ENCODE measurements at places on chromosomes 11 and 22.

GRCh38 chr11:69353696-69354544, 60.0 kb downstream of the MYEOV start:
- DNase-seq, result no peak

- DNase-seq, result no peak
These were observed 48.7 kb downstream of the TBC1D22A start for GRCh38 chr22:46810856-46811786.

DNA sequence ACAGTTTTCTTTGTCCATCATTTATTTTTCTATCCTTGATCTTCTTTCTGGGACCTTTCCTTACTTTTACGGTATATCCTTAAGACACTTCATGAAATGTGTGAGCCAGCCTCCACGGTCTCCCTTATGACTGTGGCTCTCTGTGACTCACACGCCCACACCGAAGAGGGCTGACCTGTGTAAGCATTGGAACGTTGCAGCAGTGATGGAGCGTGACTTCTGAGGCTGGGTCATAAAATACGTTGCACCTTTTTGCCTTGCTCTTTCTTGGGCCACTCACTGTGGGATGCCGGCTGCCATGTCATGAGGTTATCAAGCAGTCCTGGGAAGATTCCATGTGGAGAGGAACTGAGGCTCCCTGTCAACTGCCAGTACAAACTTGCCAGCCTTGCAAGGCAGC, 96.3 kb upstream of the RAB1B start:
- DNase-seq, result no peak

DNA sequence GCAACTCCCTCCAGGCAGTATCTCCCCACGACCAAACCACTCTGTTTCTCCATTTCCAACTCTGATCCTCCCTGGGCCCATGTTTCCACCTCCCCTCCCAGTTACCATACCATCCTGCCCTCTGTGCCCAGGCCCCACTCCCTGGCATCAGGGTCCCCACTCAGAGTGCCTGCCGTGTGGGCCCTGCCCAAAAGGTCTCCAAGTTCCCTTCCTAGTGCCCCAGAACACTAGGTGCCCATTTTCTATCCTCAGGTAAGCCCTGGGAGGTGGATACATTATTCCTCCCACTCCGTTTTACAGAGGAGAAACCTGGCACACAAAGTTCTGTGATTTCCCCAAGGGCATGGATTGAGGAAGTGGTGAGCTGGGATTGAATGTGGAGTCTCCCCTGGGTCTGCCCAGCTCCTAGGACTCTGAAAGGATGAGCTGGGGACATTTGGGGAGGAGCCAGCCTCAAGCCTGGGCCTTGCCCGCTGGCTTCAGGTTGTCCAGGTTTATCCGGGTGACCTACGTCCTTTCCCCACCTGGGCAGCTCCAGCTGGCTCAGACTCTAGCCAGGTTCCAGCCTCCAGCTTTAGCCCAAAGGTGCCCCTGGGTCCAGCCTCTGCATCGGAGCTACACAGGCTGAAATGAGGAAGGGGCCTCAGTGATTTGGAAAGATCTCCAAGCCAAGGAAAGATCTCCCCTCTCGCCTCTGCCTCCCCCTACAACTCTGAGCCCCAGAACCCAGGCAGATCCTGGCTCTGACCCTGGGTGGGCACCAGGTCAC, 2.2 kb upstream of the GSTT4 start:
- DNase-seq, result no peak

DNA sequence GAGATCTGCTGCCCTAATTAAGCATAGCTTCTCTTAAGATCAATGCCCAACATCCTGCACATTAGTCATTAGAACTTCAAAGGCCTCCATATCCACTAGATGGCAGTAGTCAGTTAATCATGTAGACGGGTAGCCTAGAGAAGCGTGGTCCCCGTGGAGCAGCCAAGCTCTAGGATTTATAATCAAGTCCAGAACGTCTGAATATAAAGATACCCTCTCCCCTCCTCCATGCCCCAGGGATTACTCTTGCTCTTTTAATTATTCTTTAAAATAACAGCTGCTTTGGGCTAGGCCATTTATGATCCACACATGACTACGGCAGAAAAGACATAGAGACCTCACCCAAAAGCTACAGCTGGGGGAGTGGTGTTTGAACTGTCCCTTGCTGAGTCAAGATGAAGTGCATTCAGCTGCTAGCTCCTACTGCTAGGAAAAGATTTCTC, 327.6 kb upstream of the PLET1 start:
- DNase-seq, result peak; percentile 15

DNA sequence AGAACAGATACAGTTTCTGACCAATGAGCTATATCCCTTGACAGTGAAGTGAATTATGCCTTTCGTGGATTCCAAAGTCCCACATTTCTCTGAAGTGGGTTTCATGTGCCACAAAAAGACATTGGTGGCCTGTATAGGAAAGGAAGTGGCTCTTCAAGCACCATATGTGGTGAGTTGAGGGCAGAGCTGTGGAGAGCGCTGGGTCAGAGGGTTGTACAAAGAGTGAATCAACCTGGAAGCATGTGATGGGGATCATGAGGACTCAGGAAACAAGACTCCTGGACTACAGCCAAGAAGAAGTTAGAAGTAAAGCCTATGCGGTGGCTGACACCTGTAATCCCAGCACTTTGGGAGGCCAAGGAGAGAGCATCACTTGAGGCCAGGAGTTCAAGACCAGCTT, 579 bp upstream of the SLC5A4 start:
- no peak for DNase-seq

DNA sequence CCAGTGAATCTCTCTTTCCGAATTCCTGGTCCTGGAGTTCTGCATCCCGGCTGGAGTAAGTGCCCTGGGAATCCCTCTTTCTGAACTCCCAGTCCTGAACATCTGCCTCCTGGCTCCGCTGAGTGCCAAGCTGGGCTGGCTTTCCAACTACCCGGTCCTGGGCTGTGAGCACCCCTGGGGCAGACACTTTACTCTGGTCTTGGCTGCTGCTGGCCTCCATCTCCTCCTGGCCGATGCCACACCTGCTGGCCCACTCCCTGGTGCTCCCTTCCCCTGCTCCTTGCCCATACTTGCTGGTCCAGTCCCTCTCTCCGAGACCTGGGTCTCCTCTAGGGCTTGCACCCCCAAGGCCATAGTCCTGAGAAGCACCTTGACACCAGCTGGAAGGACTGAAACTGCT, 14.7 kb downstream of the TNKS1BP1 start:
- DNase-seq, result no peak

GRCh38 chr11:45614196-45614828, 51.1 kb downstream of the CHST1 start:
- DNase-seq, result no peak

- no peak for DNase-seq
These were observed 73.2 kb upstream of the TCF20 start for GRCh38 chr22:42343531-42344081.

GRCh38 chr11:121467471-121467870, 14.7 kb upstream of the SORL1-AS1 start:
- no peak for DNase-seq

DNA sequence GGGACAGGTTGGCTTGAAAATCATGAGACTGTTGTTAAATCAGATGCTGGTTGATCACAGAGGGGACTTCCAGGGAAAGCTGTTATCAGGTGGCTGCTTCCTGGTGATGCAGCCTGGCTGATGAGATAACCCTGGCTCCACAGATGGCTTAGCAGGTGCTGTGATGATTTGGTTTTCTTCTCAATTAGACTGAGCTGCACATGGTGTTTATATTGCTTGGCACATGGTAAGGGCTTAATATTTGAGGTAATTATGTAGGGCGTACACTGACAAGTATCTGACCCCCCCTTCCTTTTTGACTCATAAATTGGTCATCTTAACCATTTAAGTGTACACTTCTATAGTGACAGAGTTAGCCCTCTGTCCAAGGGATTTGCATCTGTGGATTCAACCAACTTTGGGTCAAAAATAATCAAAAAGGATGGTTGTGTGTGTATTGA, 7.0 kb downstream of the RPS3 start:
- DNase-seq, result no peak

- DNase-seq, result no peak
These were observed 4.7 kb upstream of the TTC36 start for GRCh38 chr11:118522571-118523072.

- no peak for DNase-seq
These were observed 30.4 kb downstream of the USH1C start for GRCh38 chr11:17513853-17514252.

- DNase-seq, result peak; percentile 81
These were observed 5.5 kb upstream of the SHISA8 start for GRCh38 chr22:41920271-41920976.

DNA sequence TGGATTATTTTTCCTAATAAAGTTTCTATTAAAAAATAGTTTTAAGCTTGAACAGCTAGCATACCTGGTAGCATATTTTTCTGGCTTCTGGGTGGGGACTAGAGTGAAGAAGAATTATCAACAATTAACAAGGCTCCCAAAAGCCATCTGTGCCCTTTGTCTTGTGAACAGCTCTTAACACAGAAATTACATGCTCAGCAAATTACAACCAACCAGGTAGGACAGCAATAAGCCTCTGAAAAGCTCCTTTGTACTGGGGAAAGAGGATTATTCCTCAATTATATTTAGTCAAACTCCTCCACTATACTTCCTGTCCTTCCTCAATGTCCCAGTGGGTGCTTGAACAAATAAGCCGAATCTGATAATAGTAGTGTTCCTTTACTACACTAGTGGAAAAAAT, 162.8 kb downstream of the RAB38 start:
- DNase-seq, result no peak

DNA sequence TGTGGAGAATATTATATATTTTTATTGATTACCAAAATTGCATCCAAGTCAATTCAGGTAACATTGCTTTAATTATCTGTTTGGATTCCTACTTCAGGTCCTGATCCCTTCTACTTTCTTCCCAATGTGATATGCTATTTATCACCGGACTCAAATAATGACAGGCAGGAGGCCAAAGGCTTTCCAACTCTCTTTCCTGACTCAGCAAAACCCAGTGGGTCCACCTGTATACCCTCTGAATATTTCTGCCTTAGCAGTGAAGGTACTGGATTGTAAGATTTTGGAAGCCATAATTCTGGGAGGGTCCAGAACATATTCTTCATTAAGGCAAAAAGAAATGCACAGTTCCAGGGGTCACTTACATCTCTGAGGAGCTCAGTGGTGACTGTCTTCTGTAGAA, 260.2 kb upstream of the UBASH3B start:
- no peak for DNase-seq

DNA sequence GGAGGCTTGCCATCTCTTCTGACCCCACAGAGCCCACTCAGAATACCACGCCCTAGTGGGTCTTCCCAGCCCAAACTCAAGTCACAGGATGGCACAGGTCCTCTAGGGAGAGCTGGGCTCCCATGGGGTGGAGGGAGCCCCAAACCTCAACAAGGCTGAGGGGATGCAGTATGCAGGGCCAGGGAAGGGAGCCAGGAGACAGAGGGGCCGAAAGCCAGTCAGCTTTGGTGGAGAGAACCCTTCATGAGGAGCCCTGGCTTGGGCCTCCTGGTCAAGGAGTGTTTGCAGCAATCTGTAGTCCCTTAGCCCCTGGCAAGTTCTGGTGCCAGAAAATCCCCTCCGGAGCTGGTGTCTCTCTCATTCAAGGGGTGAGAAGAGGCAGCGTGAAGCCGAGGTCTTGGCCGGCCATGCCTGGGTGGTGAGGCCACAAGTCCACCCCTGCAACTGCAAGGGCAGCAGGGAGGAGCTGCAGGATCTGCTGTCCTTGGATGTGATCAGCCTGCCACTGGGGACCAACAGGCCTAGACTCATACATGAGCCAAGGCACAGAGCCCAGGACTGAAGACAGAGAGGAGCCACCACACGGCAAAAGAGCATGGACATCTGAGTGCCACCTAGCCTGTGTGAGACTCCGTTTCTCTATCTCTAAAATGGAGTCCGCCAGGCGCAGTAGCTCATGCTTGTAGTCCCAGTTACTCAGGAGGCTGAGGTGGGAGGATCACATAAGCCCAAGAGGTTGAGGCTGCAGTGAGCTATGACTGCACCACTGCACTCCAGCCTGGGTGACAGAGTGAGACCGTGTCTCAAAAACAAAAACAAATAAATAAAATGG, 24.1 kb downstream of the NEAT1 start:
- no peak for DNase-seq

DNA sequence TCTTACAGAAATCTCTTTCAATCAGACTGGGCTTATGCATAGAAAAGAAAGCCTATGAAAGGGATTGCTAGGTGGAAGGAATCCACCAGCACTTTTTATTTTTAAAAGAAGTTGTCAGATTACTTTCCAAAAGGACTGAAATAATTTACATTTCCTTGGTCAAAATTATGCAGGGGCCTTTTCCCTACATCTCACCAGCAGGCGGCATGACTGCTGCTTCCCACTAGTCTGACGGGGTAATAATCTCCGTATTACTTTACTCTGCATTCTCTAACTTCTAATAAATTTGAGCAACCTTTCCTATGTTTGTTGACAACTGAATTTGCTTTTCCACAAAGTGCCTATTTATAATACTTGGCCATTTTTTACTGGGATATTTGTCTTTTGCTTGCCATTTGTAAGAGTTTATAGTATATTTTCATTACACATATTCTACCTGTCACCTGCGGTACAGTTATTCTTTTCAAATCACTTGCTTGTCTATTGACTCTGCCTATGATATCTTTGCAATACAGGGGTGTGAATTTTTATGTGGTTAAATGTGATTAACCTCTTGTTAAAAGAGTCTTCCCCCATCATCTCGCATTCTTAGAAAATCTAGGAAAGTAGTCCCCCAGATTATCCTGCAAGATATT, 51.9 kb upstream of the USP47 start:
- DNase-seq, result no peak

- DNase-seq, result no peak
These were observed 8.3 kb upstream of the SORL1 start for GRCh38 chr11:121443688-121444275.

DNA sequence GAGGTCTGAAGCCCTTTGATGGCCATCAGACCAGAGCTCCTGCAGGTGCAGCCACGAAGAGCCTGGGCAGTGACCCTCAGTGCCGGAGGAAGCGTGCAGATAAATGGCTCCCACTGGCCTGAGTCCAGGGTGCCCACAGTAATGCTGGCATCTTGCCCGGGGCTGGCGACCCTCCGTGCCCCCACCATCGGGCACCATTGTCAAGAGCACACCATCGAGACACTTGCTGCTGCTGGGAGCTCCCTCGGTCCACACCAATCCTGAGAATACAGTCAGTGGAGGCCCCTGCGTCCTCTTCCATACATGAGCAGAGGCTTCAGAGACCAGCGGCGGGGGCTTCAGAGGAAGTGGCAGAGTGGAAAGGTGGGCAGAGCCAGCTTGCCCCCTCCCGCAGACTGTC, 1448.3 kb downstream of the BRD1 start:
- DNase-seq, result no peak

DNA sequence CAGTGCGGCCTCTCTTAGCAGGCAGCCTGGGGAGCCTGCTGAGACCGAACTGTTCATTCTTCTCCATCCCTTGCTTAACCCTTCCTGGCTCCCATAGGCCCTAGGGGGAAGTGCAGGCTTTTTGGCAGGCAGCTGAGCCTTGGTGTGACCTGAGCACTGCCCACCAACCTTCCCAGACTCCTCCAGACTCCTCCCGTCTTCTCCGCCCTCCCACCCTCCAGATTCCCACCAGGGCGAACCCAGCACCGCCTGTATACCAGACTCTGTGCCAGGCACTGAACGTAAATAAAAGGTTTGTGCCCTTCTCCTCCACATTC, 7.9 kb downstream of the RELT start:
- DNase-seq, result no peak
